ENCODE measurements at places on chromosomes 3 and 15.
A peak's percentile ranks its signal among the peaks of the same experiment; 100 is the strongest.

DNA sequence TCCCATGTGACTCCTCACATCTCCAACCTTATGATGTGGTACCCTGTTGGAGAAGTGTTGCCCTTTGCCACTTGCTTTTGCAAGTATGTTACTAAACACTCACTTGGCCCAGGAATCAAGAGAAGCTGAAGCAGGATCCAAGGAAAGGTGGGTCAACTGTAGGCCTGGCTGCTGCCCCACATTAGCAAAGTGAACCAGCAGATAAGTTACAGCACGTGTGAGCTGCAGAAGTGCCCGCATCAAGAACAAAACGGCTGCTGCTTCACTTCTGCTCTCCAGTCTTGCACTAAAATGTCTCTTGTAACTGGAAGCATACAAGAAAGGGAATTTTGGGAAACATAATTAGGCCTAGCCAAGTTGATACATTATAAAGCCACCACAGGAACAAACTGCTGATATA lies 79.6 kb downstream of the PCOLCE2 start:
- DNase-seq: no peak

- DNase-seq: no peak
Observed at GRCh38 chr3:194287374-194287773, 63.8 kb downstream of the CPN2 start.

DNA sequence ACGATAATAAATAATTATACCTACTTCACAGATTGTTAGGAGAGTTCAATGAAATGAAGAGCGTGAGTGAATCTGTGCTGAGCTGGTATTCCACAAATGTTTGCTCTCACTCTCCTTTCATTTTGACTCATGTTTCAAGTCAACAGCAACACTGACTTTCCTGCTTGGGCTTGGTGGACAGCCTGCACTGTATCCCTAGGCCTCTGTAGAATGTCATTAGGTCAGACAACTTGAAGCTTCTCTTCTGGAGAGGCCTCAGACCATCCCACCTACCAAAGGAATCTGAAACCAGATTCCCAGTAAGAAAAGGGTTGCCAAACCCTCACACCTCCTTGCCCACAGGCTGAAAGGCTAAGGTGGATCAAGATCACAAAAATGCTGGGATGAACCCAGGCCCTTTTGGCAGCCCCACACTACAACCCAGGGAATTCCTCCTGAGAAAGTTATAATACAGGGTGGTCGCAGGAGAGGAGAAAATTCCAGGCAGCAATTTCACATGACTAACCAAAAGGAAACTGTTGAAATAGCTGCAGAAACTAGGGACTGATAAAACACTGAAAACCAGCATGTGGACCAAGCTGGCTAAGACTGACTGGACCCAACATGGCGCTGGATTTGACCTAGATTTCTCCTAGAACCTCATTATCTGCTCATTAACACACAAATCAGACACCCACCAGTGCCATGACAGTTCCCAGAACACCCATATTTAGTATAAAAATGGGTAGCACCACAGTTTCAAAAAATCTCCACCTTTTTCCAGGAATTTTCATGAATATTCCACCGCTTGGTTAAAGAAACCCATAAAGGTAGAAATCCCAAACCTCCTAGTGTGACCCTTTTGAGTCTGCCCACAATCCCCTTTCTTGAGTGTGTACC lies 57.0 kb upstream of the ZNF148 start:
- DNase-seq: no peak

DNA sequence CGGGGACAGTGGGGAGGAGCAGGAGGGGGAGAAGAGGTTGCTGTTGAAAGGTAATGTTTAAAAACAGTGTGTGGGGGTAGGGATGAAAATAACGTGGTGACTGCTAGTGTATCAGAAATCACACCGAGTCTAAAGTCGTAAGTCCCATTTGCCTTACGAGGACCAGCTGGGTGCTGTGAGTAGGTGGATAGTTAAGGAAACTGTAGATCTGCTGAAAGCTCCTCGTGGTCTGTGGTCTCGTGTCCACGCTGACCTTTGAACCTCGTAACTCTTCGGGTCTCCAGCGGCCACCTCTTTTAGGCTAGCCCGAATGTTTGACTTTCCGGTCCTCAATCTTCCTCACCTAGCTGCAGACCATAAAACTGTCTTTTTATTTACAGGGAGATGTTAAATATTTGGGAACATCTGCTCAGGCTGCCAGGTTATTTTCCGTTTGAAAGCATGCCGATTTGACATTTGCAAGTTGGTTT lies 29.3 kb upstream of the ST3GAL6 start:
- DNase-seq: no peak

- no peak for DNase-seq
Observed at GRCh38 chr15:87907676-87908446, 348.7 kb downstream of the NTRK3 start.

DNA sequence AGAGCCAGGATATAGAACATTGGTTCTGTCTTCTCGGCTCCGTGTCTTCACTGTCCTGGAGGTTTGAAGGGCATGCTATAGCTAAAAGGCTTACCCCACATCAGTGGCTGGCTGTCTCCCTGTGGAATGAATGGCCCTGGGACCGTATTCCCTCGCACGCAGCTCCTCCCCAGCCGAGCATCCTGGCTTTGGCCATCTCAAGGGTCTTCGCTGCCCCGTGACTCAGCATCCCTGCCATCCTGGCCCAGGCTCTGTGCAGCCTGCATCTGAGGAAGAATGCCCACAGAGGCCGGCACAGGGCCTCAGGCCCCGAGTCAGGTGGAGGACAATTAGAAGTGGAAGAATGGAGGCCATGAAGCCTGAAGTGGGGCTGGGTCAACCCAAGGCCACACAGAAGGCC lies 11.0 kb downstream of the LOXL1 start:
- DNase-seq: no peak

- no peak for DNase-seq
Observed at GRCh38 chr3:66404903-66405700, 95.7 kb downstream of the LRIG1 start.

DNA sequence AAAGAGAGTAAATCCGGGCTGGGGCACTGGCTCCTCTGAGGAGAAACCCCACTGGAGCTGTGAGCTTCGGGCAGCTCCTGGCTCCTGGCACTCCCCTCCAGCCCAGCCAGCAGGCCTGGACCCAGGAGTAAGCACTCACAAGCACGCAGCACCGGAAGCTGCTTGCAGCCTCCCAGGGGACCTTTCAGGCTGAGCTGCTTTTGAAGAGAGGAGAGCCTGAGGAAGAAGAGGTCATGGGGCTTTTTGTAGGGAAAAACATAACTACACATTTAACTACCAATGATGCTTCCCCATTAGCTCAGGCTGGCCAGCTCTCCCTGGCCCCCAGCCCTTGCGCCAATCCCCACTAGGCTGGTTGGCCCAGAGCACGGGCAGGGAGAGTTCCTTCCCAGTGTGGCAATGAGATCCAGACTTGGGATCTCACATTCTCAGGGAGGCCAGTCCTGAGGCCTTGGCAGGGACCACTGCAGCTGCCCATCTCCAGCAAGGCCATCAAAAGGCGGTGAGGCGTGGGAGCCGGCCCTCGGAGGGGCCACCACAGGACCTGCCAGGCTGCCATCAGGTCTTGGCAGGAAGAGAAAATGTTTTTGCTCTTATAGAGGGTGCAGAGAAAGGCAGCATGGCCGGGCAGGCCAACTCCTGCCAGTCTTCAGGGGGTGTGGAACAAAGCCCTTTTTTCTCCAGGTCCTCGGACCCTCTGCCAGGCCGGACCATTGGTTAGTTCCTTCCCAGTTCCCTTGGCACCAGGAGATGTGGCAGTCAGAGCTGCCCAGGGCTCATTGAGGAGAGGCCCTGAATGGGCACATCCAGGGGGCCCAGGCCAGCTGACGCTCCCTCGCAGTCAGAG lies 41.5 kb upstream of the MFGE8 start:
- peak; percentile 1 for DNase-seq

GRCh38 chr3:177689077-177689476 lies 491.8 kb upstream of the TBL1XR1 start:
- no peak for DNase-seq

DNA sequence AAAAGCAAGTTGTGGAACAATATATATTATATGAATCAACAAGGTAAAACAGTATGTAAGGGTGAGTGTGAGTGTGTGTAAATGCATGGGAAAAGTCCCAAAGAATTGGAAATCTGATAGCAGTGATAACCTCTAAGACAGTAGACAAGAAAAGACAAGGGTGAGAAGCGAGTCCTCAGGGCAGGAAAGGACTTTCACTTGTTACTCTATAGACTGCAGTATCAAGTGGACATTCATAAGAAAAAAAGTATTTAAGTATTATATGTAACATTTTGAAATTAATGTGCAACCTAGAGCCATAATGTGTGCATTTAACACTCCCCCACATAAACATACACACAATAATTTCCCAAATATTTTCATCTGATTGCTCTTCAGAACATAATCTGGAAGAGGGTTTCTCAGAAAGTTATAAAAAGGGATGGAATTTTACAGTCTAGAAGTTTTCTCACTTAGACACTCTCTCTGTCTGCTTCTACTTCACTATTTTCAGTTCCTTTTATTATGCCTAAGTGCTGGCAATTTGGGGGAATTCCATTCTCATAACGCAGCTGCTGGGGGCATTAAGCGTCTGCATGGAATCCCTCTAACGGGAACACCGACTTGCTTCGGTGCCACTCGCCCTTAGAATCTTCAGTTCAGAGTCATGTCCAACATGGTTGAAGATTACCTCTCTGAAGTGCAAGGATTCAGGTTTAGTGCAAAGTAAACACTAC lies 50.0 kb upstream of the CDIN1 start:
- no peak for DNase-seq

DNA sequence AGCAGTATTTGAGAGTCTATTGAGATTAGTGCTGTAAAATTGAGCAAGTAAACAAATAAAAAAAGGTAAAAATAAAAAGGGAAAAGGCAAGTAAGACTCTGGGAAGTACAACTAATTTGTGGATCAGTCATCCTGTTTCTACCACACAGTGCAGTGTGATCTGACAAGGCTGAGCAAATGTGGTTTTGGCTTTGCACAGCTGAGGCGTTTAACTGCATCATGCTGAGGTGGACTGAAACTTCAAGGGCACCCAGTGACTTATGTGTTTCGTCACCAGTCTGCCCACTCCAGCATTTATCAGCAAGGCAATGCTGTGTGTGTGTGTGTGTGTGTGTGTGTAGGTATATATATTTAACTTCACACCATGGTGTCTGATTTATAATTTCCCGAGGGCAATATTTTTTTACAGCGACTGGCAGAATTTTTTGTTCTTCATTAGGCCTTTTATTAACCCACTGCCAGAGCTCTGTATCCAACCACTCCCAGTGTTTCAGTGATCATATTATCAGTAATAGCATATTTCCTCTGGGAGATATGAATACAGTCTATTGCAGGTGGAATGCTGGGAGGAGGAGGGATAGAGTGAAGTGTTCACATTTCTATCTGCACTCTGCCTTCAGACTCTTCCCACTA lies 131.5 kb upstream of the SATB1 start:
- DNase-seq: no peak

GRCh38 chr3:54599716-54600115 lies 328.1 kb downstream of the LRTM1 start:
- no peak for DNase-seq

DNA sequence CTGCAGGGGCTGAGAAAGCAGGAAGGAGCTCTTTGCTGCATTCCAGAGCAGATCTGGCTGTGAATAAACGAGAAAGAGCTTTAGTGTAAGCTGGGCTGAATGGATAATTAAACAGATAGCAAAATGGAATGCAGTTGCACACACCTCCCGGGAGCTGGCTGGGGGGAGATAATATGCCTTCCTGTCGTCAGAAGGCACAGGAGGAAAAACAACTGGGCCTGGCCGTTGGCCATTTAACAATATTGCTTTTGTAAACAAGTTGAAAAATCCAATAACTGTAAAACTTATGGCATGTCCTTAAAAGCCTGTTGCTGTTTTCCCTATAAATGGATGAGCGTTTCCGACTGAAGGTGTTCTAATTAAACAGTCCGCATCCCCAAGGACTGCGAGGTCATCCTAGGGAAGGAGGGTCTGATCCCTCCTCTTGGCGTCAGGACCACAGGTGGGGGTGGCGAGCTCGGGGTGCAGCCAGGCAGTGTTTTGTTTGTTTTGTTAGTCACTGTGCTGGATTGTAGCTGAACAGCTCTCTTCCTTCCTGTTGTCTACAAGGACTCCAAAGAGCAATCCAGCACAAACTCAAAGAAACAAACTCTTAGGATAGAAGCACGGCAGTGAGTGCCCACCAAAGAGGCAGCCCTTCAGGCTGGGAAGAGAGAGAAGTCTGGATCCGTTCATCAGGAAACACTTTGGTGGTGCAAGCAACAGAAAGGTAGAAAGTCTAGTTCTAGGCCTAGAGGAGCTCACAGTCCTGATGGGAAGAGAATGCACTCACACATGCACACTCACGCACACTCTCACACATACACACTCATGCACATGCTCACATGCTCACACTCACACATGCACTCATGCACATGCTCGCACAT lies 133.4 kb upstream of the SMAD3 start:
- DNase-seq: no peak
